CD4-positive, alpha-beta T cell (primary cell): ENCODE measurements at places on chromosomes 16 and 17.

DNA sequence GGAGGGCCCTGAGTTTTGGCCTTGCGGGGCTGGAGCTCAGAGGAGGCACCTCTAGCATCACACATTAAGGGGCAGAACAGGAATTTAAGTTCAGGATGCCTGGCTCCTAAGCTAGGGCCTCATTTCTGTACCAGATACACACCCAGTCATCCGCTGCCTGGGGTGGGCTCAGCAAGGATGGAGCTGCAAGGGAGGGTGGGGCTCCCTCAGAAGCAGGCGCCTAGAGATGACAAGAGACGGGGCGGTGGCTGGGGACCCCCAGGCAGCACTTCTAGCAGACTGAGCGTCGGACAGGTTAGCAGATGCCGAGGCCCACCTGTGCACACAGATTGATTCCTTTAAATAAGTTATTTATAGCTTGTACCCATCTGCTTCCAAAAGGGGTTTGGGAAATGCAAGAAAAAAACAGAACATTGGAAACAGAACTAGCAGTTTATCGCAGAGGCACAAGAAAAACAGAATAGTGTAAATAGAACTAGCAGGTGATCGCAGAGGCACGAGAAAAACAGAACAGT lies 47.6 kb upstream of the CBFA2T3 start:
- DNase-seq, result no peak

GRCh38 chr16:10708969-10709368 lies 14.2 kb upstream of the TEKT5 start:
- DNase-seq, result no peak

DNA sequence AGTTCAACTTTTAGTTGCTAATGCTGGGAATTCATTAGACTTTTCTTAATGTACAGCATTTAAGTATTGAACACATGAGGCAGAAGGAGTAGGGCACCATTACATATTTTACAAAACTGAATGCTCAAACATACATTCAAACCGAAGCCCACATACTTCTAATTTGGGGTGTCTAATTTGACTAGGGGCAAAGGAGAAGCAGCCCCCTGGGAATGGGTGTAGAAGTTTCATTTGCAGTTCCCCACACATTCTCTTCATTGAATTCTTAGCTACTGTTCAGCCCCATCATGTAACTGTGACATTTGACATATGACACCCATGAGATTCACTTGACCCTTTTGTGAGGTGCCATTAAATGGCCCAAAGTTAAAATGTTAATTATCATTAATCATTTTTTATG lies 16.4 kb downstream of the IRX6 start:
- DNase-seq, result no peak

GRCh38 chr17:65100316-65101140 lies 36.6 kb upstream of the RGS9 start:
- DNase-seq, result peak; percentile 75

DNA sequence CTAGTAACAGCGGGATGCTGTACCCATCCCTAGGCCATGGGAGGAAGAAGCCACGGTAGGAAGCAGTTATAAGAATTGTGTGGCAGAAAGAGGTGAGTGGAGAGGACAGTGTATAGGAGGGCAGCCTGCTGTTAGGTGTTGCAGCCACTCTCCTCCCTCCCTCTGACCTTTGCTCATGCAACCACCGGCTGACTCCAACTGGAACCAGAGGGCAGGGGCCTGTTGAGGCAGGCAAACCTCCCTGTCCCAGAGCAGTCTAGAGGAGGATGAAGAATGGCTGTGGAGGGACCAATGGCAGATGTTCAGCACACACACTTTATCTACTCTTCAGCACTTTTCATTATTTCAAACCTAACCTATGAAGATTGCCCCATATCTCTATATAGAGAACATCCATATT lies 2.2 kb downstream of the TXNL4B start:
- DNase-seq, result no peak

GRCh38 chr17:78999947-79000395 lies 9.6 kb downstream of the CANT1 start:
- no peak for DNase-seq

- DNase-seq, result no peak
Observed at GRCh38 chr17:70076831-70077230, 1.8 kb downstream of the KCNJ16 start.

- DNase-seq, result no peak
Observed at GRCh38 chr16:55737966-55738365, 82.2 kb downstream of the SLC6A2 start.

GRCh38 chr16:52056259-52056658 lies 490.7 kb downstream of the TOX3 start:
- DNase-seq, result no peak

DNA sequence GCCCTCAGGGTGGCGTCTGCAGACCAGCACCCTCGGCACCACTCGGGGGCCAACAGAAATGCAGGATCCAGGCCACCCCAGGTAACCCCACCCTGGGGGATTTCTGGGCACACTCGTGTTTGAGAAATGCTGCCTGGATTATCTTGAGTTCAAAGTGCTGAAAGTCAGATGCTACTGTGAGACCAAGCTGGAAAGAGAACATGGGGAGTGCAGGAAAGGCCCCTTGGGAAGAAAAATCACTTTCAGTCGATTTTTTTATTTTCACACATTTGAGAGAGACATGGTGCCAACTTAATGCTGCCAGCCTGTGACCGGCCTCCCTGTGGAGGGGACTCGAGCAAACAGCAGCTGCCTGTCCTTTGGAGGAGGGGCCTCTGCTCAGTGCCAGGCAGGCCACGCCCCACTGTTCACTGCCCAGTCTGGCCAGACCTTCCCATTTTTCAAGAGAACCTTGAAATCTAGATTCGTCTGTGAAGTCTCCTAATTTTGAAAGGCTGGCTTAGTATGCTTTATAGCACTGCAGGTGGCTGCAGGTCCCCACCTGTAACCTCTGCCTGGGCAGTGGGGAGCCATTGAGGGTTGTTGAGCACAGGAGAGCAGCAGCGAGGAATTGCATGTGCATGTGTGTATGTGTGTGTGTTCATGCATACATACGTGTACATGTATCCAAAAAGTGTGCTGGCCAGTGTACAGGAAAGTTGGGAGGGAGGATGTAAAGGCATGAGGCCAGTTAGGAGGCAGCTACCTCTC lies 70.7 kb upstream of the PLCG2 start:
- DNase-seq, result no peak

GRCh38 chr16:84138824-84139627 lies 6.0 kb downstream of the HSDL1 start:
- no peak for DNase-seq

GRCh38 chr17:48351911-48352332 lies 78.1 kb downstream of the SKAP1 start:
- DNase-seq, result no peak

DNA sequence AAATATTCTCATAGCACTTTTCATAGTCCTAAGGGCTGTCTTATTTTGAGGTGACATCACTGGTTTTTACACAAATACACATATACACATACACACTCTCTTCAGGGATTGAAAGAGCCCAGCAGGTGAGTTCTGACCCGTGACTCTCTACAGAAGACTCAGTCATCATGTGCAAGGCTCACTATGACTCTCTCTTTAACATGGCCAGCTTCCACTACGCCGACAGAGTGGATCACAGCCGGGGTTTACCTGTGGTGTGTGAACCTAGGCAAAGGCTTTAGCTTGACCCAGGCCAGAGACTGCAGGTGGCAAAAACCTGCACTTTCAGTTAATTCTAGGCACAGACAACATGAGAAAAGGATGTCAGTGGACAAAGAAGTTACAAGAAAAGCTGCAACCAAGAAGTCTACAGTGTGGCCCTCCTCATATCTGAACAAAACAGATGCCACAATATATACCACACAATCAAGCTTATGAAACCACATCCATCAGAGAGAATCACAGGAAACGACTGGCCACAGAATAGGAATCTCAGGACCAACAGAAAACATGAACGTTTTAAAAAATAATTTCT lies 56.5 kb downstream of the CYTH1 start:
- DNase-seq, result no peak

DNA sequence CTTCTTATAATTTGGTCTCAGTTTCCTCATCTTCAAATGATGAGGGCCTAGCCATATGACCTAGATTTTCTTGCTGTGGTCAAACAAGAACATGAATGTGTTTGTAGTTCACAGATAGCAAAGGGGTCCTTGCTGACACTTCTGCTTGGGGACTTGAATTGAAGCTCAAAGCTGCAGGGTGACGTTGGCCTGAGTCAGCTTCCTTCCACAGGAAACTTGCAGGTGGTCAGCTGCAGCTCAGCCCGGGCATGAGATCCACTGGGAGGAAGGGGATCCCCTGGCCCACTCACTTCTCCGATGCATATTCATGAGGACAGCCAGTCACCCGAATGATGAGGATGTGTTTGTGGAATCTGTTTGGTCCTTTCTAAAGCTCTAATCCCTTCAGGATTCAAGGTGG lies 42.6 kb upstream of the AXIN2 start:
- no peak for DNase-seq

DNA sequence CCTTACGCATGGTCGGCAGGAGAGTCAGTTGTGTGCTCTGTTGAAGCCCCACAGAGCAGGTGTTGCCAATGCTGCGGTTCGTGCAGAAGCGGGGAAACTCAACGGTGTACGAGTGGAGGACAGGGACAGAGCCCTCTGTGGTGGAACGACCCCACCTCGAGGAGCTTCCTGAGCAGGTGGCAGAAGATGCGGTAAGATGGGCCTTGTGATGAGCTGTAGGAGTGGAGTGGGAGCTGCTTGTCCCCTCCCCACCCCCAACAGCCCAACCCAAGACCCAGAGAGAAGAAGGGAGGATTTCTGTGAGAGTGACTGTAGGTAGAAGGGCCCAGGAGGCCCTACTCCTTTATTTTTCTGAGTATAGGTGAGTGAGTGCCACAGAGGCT lies 4.9 kb downstream of the CDK5RAP3 start:
- no peak for DNase-seq

DNA sequence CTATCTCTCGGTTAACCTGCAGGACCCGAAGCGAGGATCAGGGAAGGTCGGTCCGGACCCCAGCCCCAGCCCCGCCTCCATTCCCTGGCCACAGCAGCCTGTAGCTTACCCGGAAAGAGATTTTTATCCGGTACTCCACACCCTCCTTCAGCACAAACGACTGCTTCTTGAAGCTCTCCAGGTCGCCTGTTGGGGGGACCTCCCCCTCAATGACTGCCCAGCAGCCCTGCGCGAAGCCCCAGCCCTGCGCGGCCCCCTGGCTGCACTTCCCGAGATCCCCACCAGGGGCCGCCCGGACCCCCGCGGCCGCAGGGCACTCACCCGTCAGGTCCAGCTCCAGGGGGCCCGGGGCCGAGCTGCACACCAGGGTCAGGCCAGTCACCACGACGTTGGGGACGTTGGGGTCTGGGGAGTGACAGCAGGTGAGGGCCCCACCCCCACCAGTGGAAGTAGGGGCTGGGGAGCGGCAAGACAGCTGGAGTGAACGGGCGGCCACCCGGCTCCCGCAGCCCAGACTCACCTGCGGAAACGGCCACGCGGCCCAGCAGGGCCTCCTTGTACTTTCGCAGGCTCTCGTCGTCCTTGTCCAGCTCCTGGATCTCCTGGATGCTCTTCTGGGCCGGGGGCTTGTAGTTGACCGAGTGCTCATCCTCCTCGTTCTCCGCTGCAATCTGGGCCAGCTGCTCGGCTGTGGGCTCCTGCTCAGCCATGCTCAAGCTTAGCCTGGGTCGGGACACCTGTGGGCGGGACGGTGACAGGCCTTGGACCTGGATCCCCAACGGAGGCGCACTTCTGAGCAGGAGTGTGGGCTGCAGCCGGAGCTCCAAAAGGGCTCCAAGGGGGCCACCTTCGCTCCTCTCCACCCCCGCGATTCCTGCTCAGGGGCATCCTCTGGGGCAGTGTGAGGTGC lies 1.7 kb downstream of the ARHGDIA start:
- no peak for DNase-seq

DNA sequence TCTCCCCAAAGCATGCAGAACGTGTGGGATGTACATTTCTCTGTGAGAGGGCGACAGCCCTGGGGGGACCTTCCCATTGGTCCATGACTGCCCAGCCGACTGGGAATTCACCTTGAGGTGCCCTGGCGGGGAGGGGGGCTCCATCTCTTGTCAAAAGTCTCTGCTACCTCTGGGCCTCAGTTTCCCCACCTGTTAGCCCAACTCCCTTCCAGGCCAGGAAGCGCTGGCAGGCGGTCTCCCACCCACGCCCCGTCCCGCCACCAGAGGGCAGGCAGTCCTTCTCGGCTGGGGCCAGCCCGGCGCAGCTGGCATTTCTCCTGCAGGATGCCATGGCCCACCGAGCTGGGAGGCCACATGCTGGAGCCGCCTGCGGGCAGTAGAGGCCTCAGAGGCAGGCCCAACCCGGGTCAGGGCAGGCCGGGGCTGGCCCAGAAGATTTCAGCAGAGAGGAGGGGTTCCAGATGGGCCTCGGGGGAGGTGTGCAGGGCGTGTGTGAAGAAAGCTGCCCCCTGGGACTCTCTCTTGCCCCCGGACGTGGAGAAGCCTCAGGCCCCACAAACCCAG lies 16.6 kb downstream of the CD7 start:
- peak; percentile 84 for DNase-seq

DNA sequence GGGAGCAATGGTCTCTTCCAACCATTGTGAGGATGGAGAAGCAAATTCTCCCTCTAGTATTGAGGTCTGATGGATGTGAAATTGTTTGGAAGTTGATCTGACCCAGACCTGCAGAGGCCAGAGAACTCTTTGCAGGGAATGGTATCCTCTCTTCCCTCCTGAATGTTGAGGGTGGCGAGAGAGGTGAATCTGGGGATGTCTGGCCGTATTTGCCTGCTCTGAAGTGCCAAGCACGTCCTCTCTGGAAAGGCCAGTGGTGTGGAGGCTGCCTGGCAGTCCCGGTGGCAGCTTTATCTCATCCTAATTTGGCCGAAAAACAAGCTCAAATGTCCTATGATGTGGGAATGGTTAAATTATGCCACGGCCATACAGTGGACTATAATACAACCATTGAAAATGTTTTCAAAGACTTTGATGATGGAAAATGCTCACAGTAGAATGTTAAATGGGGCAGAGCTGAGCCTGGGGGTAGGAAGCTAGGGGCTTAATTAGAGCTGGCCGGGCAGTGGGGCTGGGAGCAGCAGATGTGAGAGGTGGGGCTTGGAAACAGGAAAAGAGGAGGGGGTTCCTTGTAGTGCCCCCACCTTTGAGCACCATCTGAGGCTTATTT lies 30.8 kb downstream of the WSCD1 start:
- no peak for DNase-seq

DNA sequence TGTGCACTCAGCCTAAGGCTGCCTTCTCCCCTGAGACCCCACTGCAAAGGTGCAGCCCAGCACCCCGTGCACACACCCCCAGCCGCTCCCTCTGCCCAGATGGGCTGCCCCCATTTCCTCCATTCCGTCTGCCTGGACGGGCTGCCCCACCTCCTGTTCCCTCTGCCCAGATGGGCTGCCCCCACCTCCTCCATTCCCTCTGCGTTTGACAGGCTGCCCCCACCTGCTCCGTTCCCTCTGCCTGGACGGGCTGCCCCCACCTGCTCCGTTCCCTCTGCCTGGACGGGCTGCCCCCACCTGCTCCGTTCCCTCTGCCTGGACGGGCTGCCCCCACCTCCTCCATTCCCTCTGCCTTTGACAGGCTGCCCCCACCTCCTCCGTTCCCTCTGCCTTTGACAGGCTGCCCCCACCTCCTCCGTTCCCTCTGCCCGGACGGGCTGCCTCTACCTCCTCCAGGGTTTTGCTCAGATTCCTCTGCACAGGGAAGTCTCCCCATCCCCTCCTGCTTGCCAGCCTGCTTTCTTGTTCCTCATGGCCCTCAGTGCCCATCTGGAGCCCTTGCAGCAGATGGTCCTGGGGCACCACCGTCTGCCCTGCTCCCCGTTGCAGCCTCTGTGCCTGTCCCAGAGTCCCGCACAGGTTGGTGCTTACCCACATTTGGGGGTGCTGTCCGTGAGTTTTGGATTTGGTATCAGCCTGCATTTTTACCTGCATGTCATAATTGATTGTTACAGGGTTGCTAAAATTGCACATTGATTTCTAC lies 23.4 kb upstream of the IL17C start:
- no peak for DNase-seq

GRCh38 chr16:83231729-83232128 lies 576.0 kb upstream of the HSBP1 start:
- DNase-seq, result no peak
